ENCODE measurements at places on chromosomes 6 and 20.

DNA sequence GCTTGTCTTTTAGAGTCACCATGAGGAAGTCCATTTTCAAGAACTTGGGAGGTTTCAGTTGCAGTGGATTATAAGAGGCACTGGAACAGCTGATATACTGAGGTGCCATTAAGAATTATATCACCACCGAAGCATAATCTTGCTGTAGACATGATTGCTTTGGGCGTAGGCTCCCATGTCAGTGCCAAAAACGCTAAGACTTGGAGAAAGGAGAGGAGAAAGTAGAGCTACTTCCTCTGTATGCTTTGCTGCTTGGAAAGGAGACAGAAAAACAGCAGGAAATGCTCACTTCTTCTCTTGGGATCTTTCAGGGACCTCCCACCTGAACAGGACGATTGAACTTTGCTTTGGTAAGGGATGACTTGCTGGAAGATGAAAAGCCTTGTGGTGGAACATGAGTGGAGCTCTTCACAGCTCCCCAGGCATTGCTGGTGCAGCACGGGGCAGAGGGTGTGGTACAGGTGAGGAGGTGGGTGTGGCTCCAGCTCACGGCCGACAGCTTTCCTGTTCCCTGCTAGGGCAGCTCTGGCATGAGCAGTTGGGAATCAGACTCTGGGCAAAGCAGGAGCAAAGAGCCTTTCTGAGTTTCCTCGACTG lies 190.4 kb upstream of the JAG1 start:
- DNase-seq, result peak; percentile 34

GRCh38 chr6:164183556-164184123 lies 769.1 kb downstream of the QKI start:
- no peak for DNase-seq

DNA sequence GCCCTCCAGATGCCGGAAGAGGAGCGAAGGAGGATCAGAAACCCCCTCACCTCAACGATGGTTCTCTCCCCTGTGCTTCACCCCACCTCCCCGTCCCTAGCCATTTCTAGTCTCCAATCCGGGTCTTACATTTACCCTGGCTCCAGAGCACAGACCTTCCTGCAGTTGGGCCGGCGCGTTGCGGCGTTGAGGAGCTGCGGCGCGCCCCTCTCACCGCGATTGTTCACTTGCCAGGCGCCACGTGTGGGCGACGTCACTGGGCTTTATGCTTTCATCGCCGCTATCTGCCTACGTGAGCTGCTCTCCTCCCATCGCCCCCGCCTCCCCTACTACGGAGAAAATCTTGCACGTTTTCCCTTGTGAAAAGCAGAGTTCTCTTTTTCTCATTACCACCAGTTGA lies at the start of gene CRISP2:
CRISP2 (minus strand) TSS at position 198 of the 400 bp plus-strand sequence. CDS start 4,347 bp downstream, outside the sequence.
- DNase-seq, result no peak

DNA sequence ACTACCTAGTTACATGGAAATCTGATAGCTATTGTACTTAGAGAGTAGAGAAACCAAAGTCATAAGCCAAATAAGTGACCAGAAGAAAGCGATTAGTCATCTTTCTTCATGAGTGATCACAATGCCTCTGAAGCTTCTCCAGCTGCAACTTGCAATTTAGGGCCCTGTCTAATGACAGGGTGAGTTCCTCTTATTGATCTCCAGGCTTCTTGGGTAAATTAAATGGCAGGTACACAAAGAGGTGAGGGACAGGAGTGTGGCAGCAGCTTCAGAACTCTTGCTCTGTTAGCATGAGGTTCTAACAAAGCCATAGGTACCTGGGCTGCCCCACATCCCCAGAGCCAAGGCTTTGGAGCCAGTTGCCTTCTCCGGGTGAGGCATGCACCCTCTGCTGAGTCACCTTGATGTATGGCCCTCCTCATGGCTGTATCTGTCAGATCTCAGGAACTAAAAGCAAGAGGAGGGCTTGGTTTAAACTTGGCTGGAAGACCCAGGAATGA lies 60.8 kb downstream of the PRDM1 start:
- no peak for DNase-seq

- no peak for DNase-seq
Measured at GRCh38 chr6:109360791-109361190, 21.5 kb downstream of the CD164 start.

- peak; percentile 69 for DNase-seq
Measured at GRCh38 chr6:169371344-169372127, 117.9 kb upstream of the THBS2 start.

- no peak for DNase-seq
Measured at GRCh38 chr6:13203145-13203544, 125.2 kb downstream of the TBC1D7 start.

DNA sequence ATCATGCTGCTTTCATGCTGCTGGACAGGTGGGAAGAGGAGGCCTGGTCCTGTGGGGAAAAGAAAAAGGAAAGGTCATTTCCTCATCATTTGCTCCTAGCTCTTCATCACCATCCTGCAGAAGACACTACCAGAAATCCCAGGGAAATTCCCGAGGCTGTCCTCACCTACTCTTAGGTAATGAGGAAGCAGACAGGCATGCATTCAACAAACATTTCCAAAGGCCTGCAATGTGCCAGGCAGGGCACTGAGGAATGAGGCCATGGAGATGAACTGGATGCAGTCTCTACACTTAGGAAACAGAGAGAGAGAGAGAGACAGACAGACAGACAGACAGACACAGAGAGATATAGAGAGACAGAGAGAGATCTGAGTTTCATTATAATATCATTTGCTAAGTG lies 83.0 kb upstream of the MRPS10 start:
- no peak for DNase-seq

DNA sequence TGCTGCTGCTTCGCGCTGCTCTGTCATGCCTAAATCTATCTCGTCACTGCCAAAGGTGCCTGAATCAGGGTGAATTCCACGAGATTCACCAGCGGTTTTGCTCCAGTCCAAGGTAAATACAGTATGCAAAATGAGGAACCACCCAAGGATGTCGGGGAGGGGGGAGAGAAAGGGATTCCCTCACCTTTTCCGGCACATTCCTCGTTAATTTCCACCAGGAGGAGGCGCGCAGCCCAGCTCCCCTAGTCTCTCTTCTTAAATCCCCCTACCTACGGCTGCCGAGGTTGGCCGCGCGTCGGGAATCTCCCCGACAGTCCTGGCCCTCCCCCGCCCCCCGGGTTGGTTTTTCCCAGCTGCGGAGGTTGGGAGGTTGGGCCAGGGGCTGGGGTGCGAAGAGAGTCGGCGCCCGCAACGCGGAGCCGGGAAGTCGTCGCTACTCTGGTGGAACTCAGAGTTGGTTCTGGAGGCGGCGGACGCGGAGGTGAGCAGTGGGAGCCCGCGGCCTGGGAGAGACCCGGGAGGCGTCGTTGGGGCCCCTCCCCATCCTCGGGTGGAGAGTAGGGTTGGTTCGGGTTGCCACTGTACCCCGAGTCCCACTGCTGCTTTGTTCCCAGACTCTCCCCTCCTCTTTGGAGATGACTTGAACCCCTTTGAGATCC lies at the start of gene TPBG:
TPBG (plus strand) TSS at position 390 of the 659 bp plus-strand sequence. CDS start 1,145 bp downstream, outside the sequence.
- DNase-seq, result peak; percentile 78

DNA sequence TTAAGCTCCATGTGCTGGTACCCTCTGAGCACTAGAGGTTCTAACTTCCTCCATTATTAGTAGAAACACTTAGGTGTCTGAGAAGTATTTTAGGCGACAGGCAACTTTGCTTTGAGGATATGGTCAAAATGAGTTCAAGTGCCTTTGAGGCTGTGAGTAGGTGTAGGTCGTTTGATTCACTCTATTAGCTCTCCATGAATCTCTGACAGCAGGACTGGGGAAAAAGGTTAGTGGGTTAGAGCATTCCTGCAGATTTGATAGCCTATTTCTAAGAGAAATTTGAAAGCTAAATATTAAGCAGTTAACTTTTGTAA lies 45.9 kb downstream of the IGF2R start:
- DNase-seq, result no peak

DNA sequence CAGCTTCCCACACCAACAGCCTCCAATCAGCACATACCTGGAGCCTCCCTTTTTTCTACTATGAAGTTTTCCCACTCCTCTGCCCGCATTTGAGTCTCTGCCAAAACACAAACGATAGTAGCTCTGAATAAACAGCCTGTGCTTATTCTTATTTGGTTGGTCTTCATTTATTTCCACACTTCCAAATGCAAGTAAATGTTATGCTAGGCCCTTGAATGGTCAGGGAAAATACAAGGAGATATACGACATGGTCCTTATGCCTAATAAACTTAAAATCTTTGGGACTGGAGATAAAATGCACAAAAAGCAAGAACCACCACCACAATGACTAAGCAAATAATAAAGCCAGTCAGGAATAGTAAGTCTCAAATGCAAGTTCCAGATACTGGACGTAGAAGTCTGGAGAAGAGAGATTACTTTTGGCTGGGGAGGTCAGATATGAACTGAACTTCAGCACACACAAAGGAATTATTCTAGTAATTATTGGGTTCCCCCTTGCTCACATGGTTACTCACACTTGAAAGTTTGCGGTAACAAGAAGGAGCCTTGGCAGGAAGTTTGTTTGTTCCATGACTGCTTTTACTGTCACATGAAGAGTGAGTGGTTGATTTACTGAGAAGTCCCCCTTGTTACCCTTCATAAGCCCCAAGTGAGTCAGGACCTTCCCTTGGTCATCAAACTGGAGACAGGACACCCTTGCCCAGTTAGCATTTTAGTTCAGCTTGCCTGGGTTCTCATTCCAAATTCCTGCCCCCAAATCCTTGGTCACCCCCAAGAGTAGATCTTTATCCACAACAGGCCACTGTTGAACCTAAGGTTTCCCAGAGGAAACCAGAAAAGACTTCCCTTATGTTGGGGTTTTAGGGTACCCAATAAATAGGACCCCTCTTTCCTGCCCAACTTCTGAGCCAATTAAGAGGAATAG lies 511.2 kb upstream of the JARID2 start:
- peak; percentile 60 for DNase-seq

DNA sequence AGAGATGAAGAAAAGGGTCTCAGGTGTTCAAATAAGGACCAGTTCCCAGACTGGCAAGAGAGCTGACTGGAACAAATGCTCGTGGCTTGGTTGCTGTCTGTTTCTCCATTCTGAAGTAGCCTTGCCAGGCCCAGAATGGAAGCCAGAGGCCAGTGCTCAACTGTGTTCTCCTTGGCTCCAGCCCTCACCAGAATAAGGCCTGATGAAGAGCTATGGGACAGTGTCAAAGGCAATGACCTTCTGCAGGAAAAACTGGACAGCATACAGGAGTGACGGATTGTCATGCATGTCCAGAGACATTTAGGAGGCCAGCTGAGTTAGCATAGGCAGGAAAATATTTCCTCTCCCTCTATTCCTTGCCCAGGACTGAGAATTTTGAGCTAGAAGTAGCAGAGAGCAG lies 72.2 kb downstream of the HAO1 start:
- DNase-seq, result no peak
